ENCODE measurements at places on chromosomes 16 and 17. TPM values are rescaled to one million over a fixed set of nuclear protein-coding genes. Genes with fewer than 3 reads are reported as not detected.

- DNase-seq: no peak
Measured at GRCh38 chr16:76653390-76654026, 376.3 kb downstream of the CNTNAP4 start.

GRCh38 chr16:86978445-86979030, 338.7 kb downstream of the C16orf95 start:
- DNase-seq: no peak

GRCh38 chr17:28204751-28205150, 114.2 kb upstream of the TMEM97 start:
- DNase-seq: no peak

DNA sequence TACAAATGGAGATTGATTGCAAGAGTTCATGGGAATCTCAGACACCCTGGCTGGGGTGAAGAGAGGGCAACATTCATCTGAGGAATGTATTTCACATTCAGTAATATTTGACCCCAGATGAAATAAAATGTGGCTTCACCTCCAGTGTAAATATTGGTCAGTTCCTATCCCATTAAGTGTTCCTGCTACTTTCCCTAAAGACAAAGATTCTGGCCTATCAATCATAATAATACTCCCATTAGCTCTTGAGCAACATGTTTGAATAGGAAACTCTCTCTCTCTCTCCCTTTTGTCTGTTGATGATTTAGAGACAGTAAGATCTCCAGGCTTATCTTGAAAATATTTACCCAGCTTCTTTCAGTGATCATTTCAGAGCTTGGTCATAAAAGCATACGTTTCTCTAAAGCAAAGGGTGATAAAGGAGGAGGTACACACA, 70.1 kb downstream of the KCNJ2 start:
- DNase-seq: no peak

DNA sequence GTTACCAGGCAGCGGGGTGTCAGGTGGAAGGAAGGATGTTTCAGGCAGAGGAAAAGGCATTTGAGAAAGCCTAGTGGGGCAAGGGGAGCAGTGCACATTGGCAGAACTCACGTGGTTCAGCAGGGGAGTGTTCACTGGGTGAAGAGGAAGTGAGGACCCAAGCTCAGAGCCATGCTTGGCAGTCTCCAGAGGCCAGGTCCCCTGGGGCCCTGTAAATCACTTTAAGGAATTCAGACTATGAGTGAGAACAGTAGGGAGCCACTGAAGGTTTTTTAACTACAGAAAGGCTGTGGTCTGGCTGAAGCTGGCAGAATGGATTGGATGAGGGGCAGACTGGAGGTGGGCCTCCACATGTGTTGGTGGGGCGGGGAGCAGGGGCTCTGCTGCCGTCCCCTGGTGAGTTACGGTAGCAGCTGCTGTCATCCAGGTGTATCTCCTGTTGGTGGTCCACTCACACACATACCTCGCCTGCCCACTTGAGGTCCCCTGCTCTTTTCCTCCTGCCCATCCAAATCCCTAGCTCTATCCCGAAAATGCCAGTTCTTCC, 5.1 kb downstream of the CLEC16A start:
- no peak for DNase-seq

- DNase-seq: no peak
Measured at GRCh38 chr16:68082629-68083238, 2.4 kb upstream of the NFATC3 start.

DNA sequence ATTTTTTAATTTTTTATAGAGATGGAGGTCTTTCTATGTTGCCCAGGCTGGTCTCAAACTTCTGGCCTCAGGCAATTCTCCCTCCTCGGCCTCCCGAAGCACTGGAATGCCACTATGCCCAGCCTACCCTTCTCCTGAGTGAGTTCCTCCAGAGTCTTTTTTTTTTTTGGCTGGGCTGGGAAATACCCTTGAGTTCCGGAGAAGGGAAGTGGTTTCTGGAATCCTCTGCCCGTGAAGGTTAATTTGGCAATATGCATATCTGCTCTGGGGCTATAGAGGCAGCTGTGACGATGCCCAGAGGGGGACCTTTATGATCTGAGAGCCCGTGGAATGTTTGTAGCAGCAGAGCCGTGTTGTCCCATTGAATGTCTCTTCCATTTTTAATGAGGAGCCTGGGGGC, 217.5 kb downstream of the RBFOX1 start:
- DNase-seq: no peak

- no peak for DNase-seq
Measured at GRCh38 chr16:31714903-31715504, 158.6 kb upstream of the ZNF267 start.

ABCC11 gene
- 0.41 TPM for total RNA-seq

IGF2BP1 gene
- total RNA-seq: 0.82 TPM

SLC16A6 gene
- total RNA-seq: 1.2 TPM
